ENCODE measurements at places on chromosomes 1 and 21.

- no peak for DNase-seq
Measured at GRCh38 chr21:35764586-35764985, 295.7 kb downstream of the SETD4 start.

DNA sequence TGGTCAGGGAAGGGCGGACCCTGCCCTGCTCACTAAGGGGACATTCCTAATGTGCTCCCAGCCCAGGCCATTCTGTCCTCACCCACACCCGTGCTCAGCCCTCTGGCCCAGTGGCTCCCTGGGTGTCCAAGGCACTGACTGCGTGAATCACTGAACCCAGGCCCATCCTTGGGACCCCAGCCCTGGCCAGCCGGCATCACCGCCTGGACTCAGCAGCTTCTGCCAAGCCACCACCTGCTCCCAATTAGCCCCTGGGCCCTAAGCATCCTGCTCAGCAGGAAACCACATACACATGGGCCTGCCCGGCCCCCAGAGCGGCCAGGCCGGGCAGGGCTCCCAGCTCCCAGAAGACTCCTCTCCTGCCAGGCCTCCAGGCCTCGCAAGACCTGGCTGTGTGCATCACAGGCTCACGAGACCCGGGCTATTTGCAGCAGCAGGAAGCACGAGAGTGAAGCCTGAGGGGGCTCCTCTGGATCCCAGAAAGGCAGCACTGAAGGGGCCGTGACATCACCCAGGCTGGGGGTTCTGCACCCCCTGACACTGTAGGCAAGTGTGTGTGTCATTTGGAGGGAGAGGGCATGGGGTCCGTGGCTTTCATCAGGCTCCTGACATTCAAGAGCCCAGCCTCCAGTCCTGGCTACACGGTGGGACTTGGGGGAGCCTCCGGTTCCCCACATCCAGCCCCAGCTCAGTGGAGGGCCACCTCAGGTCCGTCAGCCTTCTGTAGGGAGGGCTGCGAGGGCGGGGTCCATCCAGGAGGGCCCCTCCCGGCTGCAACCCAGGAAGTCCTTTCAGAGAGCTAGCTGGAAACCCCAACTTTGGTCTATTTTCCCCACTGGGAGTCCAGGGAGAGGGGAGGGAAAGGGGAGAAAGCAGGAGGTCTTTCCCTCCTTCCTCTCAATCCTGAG lies 1.6 kb downstream of the MFAP2 start:
- DNase-seq: peak; percentile 75

- no peak for DNase-seq
Measured at GRCh38 chr1:224689374-224689773, 73.3 kb downstream of the CNIH3 start.

DNA sequence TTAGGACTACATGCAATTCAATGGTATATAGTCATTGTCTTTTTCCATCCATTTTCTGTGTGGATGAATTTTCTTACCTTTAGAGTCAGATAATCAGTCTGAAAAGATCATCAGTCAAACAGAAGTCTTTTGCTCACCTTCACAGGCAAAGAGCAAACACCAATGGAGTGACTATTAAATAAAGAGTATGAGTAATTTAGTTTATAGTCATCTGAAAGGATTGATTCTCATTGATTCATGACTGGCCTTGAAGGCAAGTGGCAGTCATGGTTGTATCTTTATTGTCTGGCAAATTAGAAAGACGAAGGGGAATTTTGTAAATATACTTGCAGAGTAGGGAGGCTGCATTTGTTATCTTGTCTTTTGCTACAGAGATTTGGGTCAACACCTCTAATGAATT lies 89.9 kb downstream of the EPB41 start:
- DNase-seq: no peak

GRCh38 chr1:31688233-31688918 lies 15.4 kb downstream of the COL16A1 start:
- DNase-seq: no peak

DNA sequence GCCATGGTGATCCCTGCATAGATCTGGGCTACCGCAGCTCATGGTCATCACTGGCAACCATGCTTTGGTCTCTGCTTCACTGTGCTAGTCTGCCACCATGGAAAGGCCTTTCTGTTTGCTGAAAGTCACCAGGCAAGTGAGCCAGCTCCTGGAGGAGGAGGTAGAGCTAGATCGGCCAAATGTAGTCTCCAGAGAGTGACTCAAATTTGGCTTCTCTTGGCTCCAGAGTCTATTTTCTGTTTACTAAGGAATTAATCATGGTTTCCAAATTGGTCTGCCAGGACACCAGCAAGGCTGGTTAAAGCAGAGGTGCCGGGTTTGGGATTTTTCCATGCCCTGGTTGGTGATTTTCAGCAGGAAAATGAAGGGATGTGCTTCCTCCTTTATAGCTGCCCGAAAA lies 52.7 kb upstream of the IVNS1ABP start:
- DNase-seq: no peak

DNA sequence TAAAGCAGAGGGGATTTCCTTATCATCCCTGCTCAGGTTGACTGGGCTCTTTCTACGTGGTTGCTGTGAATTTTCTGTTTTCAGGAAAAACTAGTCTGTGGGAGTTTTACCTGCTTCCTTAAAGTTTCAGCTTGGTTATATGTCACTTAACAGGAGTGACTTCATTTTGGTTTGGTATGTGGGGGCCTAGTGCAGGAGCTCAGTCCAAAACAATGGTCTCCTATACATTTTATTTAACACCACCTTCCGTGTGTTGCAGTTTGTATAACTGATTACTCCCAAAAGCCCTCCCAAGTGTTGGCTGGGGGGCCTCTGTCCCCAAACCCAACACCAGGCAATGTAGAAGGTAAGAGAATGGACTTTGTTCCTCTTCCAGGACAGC lies 5.3 kb downstream of the IL23R start:
- DNase-seq: no peak

DNA sequence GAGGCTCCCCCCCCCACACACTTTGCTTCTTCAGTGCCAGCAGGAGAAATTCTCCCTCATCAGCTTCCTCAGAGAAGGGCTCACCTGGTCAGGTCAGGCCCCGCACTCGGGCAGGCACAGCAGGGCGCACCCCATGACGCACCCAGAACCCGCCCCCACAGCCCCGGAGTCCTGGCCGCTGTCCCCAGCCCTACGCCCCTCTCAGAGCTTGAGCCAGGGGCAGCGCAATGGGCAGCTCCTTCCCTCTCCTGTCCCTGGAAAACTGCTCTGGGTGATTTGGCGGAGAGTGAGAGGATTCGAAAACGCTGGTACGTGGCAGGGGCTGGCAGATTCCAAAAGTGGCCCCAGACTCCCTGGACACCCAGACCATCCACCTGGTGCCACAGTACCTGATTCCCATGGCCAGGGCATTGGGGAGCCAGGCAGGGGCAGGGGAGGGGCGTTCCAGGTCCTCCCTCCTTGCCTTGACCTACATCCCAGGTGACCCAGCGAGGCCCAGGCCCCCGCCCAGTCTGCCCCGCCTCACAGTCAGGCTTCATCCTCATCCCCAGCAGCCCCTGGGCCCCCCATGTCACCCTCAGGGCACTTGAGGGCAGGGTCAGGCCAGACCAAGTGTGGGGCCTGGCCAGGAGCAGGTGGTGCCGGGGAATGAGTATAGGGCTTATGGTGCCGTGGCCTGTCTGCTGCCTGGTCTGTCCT lies 23.7 kb downstream of the RRP1 start:
- DNase-seq: no peak

GRCh38 chr1:54640863-54641836 lies at the start of gene MROH7:
Gene MROH7 (plus strand): TSS chr1:54641786. CDS start chr1:54652927, 11,141 bp downstream.
- DNase-seq: no peak

- peak; percentile 81 for DNase-seq
Measured at GRCh38 chr21:30408782-30409494, 13.1 kb downstream of the KRTAP13-1 start.

- DNase-seq: no peak
Measured at GRCh38 chr1:54575605-54576290, 27.7 kb downstream of the ACOT11 start.

Data from hepatocyte (in vitro differentiated cells).